ENCODE measurements at places on chromosomes 5 and 9. TPM values are rescaled to one million over a fixed set of nuclear protein-coding genes. Genes with fewer than 3 reads are reported as not detected.

Gene LCN1
- not detected for total RNA-seq

Gene PCDHA6
- total RNA-seq: 3.4 TPM

Gene SOX30
- total RNA-seq: not detected

Gene PCDHGB3
- not detected for total RNA-seq

Gene NEURL1B
- 3.9 TPM for total RNA-seq

Gene RGS7BP
- 1.4 TPM for total RNA-seq

Gene PCDHAC1
- total RNA-seq: 6.3 TPM

Gene TGFBI
- total RNA-seq: 401 TPM

Gene FBXW5
- 141 TPM for total RNA-seq

Gene LCN15
- 35.9 TPM for total RNA-seq

Gene SLC6A19
- total RNA-seq: 5.2 TPM

Gene TMED9
- 187 TPM for total RNA-seq

Gene PRUNE2
- total RNA-seq: 4.1 TPM

Gene REXO4
- 16.6 TPM for total RNA-seq

Gene NR4A3
- 2.2 TPM for total RNA-seq
